ENCODE measurements at places on chromosomes 2 and 18. TPM values are rescaled to one million over a fixed set of nuclear protein-coding genes. Genes with fewer than 3 reads are reported as not detected.

DNA sequence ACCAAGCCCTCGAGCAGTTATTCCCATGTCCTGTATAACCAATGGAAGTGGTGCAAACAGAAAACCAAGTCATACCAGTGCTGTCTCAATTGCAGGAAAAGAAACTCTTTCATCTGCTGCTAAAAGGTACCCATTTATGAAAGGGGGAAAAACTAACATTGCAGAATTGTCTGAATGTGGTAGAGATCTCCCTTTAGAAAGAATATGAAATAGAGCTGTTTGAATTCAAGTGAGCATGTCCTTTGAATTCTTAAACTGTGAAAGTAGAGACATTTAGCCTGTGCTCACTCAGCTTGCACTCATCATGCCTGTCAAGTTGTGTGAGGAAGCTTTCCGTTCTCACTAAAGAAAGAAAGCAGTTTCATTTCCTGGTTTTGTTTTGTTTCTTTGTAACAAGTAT is 87.4 kb downstream of the EML4 start:
- no peak for DNase-seq

- DNase-seq = no peak
These were observed 834 bp upstream of the BUB1 start for GRCh38 chr2:110678457-110679336.

GRCh38 chr2:223735659-223736244 is 101.6 kb downstream of the AP1S3 start:
- DNase-seq = no peak

DNA sequence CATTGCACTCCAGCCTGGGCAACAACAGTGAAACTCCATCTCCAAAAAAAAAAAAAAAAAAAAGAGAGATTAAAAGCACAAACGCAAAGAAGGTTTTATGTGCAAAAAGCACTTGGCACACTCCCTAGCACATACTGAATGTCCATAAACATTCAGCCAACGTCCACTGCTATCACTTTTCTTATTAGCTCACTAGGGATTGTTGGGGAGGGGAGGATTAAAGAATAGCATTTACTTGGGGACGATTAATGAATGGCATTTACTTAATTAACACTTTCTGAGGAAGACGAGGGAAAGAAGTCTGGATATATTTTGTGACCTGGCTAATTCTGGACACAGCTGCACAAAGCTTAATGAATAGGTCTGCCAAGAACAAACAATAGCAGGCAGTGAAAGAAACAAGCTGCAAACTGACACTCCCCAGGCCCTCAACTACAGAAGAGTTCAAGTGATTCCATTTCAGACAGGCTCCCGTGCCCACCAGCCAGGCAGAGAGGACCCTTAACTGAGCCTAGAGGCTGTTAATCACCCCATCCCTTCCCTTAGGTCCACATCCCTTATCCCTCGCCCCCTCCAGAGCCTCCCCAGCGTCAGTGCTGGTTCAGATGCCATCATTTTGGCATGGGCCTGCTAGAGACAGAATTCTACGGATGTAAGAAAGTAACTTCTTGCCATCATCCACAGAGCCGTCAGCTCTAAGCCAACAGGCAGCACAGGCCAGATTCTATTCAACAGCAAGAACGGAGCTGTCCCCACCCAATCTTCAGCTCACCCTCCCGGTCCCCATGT is 7.4 kb downstream of the CYB5A start:
- no peak for DNase-seq

The KCNE4 gene
- total RNA-seq = 1.9 TPM

The MRO gene
- total RNA-seq = 3.3 TPM

The AQP12A gene
- total RNA-seq = not detected

The LIMS2 gene
- 24.3 TPM for total RNA-seq

The POTEI gene
- 0.46 TPM for total RNA-seq

The ACSL3 gene
- total RNA-seq = 72.2 TPM

The SLC11A1 gene
- 218 TPM for total RNA-seq

The POTEJ gene
- total RNA-seq = 0.28 TPM

The BIRC6 gene
- total RNA-seq = 226 TPM

The C2orf78 gene
- not detected for total RNA-seq

The SPEG gene
- 28.9 TPM for total RNA-seq

The REG3G gene
- not detected for total RNA-seq

Measured in omental fat pad (tissue), 4 donors.